ENCODE measurements at places on chromosomes 2 and 18.

GRCh38 chr2:98347298-98348065 is 1.2 kb downstream of the CNGA3 start:
- DNase-seq = no peak

DNA sequence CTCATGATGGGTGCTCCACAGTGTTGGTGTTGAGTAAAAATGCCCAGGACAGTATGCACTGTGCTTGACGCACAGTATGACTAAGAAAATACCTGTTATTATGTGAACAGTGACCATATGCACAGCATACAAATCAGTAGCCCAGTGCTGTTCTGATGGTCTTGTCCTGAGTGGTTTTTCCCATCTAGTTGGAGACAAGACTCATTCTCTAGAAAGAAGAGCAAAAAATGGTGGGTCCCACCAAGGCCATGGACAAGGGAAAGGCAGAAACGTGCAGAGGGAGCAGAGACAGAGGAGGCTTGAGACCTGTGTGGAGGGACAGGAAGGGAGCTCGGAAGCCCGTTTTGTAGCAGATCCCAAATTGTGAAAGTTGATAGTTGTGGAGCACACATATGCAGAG is 987 bp upstream of the SMIM21 start:
- DNase-seq = no peak

DNA sequence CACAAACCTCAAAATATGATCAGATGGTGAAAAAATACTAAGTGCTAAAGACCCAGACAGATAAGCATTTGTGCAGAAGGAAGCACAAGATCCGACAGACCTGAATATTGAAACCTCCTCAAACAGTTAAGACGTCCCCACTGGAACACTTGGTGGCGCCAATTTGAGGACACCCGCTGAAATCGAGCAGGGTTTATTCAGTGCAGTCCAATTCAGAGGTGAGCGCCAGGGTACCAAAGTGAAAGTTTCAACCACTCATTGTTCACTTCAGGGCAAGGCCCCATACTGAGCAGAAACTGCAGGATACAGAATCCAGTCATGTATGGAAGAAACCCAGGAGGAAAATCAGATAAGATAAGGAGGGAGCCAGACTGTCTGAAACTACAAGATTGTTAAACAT is 417.6 kb downstream of the LRRTM4 start:
- DNase-seq = no peak

GRCh38 chr2:34387536-34387935 is 788.4 kb upstream of the FAM98A start:
- DNase-seq = no peak

DNA sequence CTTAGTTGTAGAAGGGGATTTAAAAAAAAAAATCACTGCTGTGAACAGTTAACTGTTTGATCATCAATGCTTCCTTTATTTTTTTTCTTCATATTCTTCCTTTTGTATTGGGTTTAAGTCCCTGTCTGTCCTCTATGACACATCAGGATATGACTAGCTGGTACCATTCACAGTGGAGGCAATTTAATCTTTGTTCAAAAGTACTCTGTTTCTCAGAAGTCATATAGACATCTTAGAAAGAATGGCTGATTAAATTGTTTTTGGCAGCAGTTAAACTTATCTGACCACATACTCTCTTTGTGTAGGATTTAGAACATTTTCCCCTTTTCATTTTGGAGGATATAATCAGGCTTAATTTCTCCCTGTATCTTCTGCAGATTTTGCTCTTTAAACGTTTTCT is 807.8 kb upstream of the CDH2 start:
- DNase-seq = no peak

GRCh38 chr2:59018737-59019136 is 777.6 kb upstream of the FANCL start:
- DNase-seq = no peak

GRCh38 chr2:17495590-17495989 is 22.6 kb downstream of the RAD51AP2 start:
- no peak for DNase-seq

All from CD4-positive, alpha-beta T cell treated with Interleukin-10 for 1 hour (primary cell).